ENCODE measurements at places on chromosomes 12 and 14. TPM values are rescaled to one million over a fixed set of nuclear protein-coding genes. Genes with fewer than 3 reads are reported as not detected.

MMP14 gene
- total RNA-seq: 51.4 TPM

DNA sequence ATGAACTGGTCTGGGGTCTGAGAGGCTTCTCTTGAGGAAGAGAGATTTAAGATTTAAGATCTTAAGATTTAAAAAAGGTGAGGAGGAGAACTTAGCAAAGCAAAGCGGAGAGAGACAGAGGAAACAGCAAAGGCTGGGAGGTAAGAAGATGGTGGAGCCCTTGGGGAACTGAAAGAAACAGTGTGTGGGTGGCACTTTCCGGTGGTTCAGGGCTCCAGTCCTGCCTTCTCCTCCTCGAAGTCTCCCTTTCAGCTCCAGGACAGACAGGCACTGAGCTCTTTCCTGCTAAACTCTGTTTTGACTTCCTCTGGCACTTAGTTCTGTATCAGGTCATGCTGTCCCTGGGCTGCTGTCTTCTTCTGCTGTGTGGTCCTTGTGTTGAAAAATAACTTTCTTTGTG lies 298.7 kb upstream of the SRRM4 start:
- no peak for DNase-seq

- DNase-seq: no peak
Measured at GRCh38 chr12:5177731-5178130, 134.1 kb downstream of the KCNA5 start.

DNA sequence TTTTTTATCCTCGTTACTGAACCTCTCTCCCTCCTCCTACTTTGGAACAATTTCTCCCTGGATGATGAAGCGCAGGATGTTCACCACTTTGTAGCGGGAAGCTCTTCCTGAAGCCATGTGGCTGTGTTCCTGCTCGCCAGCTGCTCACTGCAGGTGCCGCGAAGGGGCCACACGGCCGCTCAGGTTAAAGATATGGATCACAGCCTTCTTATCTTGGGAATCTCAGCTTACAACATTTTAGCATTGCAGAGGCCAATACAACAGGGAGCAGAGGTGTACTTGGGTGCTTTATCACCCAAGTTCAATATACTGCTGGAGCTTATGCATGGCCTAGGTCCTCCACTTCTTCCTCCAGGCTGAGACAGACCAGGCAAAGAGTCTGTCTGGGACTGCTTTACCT lies 201.2 kb upstream of the G2E3 start:
- DNase-seq: no peak

DNA sequence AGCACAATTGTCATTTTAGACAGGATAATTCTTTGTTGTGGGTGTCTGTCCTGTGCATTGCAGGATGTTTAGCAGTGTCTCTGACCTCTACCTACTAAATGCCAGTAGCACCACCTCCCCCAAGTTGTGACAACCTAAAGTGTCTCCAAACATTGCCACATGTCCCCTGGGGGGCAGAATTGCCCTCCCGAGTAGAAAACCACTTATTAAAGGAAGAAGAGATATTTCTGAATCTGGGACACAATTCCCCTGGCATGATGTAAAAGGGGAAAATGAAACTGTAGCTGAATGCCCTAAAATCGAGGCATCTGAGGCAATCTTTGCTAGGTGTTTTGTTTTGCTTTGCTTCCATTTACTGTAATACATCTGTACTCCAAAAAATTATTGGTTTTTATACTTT lies 116.8 kb upstream of the NAP1L1 start:
- DNase-seq: no peak
